ENCODE measurements at places on chromosomes 5 and 9.

DNA sequence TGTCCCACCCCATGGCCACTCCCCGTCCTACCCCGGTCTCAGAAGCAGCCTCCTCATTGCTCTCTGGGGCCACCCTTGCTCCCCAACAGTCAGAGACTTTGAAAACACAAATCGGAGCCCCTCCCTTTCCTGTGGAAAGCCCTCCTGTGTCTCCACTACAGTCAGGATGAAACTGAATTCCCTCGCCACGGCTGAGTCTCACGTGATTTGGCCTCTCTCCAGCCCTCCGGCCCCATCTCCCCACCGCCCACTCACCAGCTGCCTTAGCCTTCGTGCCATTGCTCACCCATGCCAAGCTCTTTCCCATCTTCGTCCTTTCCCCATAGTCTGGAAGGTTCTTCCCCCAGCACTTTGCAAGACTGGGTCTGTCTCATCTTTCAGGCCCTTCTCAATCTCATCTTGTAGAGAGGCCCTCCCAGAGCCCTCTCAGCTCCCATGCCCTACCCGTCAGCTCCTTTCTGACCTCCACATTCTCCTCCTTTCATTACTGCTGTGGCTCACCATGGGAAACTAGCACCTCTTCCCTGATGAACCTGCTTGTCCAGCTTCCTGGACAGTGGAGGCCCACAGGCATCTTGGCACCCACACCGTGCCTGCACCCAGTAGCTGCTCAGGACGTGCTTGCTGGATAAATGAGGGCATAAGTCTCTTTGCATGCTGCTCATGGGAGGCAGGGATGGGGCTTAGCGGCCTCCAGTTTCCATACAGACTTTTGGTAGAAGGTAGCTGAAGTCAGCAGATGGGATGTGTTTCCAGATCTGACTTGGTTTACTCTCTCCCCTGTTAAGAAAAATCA, 126.4 kb upstream of the COL5A1 start:
- no peak for DNase-seq

DNA sequence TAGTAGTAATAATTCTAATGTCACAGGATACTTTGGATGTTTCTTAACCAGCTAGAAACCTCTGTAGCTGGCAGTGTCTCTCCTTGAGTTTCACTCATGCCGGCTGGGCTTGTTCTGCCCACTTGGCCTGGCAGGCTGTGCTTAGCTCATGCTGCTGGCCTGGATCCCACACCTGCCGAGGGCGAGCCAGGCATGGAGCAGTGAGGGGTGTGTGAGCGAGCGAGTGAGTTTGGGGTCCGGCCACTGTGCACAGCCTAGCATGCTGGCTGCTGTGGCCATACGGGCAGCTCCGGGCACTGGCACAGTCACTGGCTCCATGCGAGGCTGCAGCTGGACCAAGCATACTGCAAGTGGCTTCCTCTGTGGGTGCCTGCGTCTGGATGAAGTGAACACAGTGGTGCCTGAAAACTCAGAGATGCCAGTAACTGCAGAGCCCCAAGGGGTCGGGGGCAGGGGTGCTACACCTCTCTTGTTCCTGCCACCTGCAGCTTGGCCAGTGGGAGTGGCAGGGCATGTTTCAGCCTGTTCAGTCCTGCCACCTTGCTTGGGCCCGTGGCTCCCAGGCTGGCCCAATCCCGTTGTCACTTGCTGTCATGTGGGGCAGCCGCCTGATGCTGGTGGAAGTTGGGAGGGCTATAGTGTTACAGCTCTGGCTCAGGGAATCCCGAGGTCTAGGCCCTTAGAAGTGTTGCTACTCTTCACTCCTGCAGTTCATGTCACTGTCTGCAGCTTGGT, 9.9 kb downstream of the FSD1L start:
- no peak for DNase-seq

- no peak for DNase-seq
Observed at GRCh38 chr5:145750199-145750598, 84.9 kb downstream of the PRELID2 start.

DNA sequence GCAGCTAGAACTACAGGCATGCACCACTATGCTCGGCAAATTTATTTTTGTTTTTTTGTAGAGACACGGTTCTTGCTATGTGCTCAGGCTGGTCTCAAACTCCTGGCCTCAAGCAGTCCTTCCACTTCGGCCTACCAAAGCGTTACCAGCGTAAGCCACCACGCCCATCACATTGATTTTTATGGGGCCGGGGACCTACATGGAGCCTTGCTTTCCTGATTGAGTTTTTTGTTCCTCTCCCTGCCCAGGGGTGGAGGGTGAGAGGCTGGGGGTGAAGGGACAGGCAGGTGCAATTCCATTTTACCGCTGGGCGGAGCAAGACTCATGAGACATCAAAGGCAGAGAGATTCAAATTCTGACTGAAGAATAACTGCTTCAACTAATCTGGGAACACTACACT, 1.9 kb downstream of the ALDH1B1 start:
- no peak for DNase-seq

- no peak for DNase-seq
Observed at GRCh38 chr9:21750021-21750735, 52.3 kb upstream of the MTAP start.

DNA sequence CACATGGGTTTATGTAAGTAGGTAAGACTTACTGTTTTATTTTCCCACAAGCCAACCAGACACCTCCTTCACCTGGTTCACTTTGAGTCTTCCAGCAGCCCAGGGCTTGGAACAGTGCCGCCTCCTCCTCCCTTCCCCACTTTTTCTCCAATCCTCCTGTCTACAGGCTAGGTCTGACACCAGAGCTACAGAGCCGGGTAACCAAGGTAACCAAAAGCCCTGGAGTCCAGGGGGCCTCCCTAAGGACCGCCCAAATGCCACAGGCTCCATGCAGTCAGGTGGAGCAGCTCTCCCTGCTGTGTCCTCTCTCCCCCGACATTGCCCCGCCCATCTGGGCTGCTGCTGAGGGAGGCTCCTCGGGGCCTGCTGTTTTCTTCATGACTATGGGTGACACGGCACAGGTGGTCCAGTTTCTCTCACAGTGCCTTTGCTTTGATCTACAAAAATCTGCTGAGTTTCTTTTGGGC, 138.0 kb upstream of the EFNA5 start:
- DNase-seq = no peak

DNA sequence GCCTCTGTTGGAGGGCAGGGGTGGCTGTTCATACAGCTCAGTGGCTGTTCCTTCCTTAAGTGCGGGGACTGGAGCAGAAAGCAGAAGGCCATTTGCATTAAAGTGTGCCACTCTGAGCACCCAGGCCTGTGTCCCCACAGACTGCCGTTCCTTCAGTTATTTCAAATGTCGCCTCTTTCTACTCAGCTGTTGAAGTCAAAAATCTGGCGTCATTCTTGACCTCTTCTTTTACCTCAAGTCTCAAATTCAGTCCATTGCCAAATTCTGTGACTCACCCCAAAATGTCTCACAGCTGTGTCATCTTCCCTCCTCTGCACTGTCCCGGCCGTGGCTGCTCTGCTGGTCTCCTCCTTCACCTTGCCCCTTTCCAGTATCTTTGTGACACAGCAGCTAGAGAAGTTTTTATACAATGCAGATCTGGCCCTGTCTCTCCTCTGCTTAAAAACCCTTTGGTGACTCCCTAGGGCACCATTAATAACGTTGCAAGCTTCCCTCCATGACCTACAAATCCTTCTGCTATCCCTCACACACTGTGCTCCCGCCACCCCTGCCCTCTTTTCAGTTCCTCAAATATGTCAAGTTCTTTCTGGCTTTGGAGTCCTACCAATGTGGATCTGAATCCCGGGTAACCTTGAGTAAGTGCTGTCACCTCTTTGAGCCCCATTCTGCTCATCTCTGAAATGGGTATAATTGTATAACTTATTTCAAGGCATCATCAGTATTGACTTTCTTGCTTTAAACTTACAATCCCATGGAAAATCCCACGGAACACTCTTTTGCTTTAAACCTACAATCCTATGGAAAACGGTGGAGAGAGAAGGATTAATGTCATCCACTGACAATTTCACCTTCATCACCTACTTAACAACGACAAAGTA, 98.3 kb upstream of the BOD1 start:
- DNase-seq = no peak
